Right lung (tissue), 10 donors: ENCODE measurements at places on chromosomes 16 and 17.

DNA sequence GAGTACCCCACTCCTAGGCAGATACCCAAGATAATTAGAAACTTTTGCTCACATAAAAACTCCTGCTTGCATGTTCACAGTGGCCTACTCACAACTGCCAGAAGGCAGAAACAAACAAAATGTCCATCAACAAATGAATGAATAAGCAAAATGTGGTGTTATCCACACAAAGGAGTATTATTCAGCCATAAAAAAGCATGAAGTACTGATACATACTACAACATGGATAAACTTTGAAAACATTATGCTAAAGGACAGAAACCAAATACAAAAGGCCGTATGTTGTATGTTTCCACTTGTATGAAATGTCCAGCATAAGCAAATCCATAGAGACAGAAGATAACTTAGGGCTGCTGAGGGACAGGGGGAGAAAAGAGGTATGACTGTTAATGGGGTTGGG is 1.9 kb downstream of the HSDL1 start:
- DNase-seq: no peak

DNA sequence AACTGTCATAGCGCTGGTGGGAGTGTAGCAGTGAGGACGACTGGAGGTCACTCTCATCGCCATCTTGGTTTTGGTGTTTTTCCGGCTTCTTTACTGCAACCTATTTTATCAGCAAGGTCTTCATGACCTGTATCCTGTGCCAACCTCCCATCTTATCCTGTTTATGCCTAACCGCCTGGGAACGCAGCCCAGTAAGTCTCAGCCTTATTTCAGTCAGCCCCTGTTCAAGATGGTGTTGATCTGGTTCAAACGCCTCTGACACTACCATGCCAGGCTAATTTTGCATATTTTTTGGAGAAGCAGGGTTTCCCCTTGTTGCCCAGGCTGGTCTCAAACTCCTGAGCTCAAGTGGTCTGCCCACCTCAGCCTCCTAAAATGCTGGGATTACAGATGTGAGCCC is 179.8 kb upstream of the HSBP1 start:
- DNase-seq: no peak

DNA sequence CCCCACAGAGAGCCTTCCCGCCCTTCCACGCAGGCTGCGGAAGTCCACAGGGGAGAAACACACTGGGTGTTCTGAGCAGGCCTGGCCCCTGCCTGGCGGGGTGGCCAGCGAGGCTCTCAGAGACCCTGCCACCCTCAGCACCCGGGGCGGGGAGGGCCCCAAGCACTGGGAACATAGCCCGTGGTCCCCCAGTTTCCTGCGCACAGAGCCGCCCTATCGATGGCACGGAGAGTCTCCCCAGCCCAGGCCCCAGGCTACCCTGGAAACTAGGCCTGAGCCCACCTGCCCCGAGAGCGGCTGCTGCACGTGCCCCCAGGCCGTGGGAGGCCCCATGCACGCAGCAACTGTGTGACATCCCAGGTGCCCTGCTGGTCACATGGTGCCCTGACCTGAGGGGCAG is 10.2 kb upstream of the CCDC154 start:
- no peak for DNase-seq

- no peak for DNase-seq
Measured at GRCh38 chr17:20085283-20085845, 76.2 kb downstream of the SPECC1 start.

- DNase-seq: no peak
Measured at GRCh38 chr17:14732211-14732610, 431.3 kb downstream of the HS3ST3B1 start.

DNA sequence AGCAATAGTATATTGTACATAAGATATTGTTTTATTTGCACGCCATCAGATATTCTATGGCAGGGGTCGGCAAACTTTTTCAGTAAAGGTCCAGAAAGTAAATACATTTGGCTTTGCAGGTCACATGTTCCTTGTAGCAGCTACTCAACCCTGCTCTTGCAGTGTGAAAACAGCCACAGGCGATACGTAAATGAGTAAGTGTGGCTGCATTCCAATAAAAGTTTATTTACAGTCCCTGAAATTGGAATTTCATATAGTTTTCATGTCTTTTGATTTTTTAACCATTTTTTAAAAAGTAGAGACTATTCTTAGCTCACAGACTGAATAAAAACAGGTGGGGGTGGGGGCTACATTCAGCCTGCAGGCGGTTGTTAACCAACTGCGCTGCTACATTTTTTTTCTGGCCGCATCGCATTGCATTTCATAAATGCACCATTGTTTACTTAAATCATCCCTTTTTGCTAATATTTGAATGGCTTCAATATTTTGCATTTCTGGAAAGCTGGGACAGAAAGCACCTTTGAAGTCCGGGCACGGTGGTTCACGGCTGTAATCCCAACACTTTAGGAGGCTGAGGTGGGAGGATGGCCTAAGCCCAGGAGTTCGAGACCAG is 50.5 kb upstream of the HAPSTR1 start:
- DNase-seq: no peak

GRCh38 chr17:6638046-6638908 is 2.2 kb downstream of the KIAA0753 start:
- no peak for DNase-seq

DNA sequence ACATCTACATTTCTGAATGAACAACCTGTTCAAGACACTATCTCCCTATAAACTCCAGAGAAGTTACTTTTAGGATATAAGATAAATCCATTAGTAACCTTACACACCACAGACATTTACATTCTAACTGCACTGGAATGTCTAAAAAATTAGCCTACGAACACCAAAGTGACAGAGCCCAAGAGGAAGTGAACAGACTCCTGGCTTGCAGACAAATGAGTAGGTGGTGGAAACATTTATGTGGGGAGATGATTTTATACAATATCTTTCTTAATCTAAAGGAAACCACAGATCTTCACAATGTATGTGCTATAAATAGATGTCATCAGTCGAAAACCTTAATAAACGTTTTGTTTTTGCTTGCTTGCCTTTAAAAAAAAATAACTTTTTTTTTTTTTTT is 18.8 kb downstream of the ZNF652 start:
- no peak for DNase-seq

DNA sequence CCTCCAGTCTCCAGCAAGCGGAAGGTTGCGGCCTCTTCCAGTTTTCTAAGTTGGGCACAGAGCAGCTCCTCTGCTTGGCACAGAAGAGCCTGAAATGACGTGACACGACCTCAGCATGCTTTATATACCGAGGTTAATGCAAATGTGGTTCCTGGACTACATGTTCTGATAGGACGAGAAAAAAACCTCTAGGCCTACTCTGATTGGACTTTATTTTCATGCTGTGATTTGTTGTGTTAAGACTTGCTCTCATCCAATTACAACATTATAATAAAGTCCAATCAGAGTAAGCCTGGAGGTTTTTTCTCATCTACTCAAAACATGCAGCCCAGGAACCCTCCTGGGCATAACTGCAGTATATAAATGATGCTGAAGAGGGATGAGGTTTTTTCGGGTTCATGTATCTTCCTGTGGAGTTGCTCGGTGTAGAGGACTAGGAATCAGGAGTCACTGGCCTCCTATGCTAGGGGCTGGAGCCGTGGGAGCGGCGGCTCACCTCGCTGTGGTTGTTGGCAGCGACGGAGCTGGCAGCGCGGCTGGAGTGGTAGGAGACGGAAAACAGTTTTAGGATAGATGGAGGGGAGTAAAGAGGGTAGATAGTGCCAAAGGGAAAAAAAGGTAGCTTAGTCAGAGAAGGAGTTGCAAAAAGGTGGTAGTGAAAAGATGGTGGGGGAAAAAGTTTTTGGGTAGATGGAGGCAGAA is 878.0 kb downstream of the KCNJ18 start:
- DNase-seq: no peak

- DNase-seq: no peak
Measured at GRCh38 chr17:44014133-44014436, 678 bp downstream of the TMEM101 start.

DNA sequence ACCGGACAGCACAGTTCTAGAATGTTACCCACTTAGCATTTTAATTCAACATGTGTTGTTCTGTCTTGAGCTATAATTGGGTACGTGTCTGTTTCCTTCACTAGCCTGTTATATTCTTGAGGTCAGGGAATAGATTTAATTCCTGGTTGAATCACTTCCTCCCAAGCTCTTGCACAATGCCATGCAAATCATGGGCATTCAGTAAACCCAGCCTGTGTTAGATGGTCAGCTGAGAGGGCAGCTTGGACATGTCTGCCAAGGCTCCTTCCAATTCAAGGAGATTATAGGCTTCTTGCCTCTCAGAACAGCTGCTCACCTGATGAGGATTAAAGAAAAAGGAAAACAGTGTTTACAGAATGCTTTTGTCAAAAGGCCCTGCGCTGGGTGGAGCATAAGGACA is 12.6 kb downstream of the C1QTNF1 start:
- no peak for DNase-seq

DNA sequence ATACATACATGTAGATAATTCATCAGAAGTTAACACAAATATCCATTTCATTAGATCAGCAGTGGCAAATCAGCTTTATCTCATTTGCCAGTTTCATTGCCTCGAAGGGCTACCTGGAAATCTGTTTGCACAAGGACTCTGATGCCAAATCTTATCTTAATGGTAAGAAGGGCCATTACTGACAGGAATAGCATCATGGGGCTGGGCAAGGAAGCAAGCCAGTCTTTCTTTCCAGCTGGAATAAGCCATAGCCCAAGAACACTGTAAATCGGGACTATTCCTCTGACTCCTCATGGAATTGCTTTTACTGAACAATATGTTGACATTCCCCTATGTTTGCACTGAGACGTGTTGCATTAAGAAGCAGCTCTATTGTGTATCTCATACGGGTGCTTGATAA is 101.4 kb upstream of the CLEC3A start:
- DNase-seq: no peak

DNA sequence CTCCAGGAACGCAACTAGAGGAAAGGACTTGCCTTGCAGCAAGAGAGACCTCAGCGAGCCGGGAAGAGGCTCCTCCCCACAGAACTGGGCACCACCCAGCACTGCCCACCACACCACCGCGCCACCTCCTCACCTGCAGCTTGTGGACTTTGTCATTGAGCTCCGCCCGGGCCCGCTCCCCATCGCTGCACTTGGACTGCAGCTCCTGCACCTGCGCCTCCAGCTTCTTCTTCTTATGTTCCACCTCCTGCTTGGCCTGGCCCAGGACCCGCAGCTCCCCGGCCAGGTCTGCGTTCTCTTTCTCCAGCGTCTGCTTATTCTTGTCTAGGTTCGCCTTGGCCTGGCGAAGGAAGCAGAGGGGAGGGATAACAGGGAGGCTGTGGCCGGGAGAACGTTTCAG is 76.7 kb downstream of the NDE1 start:
- no peak for DNase-seq

DNA sequence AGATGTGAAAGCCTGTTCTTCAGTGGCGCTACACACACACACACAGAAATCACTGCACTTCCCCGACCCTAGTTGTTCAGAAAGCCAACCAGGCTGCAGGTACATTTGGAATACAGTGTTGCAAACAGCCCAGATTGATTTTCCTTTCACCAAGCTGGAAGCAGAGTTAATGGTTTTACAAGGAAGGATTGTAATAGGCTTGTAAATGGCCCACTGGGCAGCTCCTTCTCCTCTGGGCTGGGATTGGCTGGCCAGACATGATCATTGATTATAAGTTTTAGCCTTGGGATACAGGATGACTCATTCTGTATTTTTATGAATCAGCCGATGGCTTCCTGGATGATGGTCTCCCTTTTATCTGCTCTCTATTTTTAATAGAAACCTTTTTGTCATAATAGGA is 2.5 kb downstream of the VAT1L start:
- DNase-seq: no peak

GRCh38 chr17:77115510-77115909 is 25.3 kb upstream of the SEC14L1 start:
- DNase-seq: no peak

DNA sequence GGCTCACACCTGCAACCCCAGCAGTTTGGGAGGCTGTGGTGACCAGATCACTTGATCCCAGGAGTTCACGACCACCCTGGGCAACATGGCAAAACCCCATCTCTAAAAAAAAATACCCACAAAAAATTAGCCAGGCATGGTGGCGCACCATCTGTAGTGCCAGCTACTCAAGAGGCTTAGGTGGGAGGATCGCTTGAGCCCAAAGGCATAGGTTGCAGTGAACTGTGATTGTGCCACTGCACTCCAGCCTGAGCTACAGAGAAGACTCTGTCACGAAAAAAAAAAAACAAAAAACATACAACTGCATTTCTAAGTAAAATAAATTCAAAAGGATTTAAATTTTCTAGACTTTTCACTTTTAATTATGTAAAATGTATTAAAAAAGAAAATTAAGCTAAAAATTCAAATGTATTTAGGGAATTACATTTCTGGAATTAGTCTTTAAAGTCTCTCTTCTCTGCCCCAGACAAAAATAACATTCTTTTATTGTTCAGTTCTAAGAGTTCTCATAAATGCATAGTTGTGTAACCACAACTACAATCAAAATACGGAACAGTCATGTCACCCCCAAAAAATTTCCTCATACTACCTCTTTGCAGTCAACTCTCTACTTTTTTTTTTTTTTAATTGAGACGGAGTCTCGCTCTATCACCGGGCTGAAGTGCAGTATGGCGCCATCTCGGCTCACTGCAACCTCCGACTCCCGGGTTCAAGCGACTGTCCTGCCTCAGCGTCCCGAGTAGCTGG is 14.1 kb downstream of the FAM222B start:
- DNase-seq: no peak

DNA sequence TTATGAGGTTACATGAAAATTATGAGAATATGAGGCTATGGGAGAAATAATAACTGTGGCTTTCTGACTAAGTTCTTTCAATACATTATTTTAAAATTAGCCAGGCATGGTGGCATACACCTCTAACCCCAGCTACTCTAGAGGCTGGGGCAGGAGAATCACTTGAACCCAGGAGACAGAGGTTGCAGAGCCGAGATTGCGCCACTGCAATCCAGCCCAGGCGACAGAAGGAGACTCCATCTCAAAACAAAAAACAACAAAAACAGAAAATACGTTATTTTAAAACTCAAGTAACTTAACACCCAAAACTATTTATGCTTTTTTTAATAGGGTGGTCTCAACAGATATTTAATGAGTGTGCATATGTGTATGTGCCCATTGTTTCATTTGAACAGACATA is 2.4 kb upstream of the RFFL start:
- no peak for DNase-seq

GRCh38 chr17:65078441-65079160 is 22.1 kb upstream of the GNA13 start:
- DNase-seq: no peak

DNA sequence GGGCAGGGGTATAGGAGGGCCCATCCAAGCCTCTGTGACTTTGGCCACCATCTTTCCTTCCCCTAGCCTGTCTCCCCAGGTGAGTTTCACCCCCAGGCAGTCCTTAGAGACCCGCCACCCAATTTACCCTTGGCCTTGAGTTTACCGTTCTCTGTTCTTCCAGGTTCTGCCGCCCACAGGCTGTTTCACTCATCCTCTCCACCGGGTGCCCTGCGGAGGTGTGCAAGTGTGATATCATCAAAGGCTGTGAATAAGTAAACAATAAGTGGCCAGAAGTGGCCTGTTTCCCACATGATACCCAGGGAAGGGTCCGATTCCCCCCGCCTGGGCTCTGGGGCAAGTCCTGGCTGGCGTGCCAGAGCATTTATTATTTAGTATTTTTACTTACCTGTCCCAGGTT is 15.1 kb upstream of the TLCD3B start:
- DNase-seq: no peak

- no peak for DNase-seq
Measured at GRCh38 chr17:17978481-17979424, 6.1 kb downstream of the DRC3 start.
